ENCODE measurements at places on chromosomes 11 and 22.

DNA sequence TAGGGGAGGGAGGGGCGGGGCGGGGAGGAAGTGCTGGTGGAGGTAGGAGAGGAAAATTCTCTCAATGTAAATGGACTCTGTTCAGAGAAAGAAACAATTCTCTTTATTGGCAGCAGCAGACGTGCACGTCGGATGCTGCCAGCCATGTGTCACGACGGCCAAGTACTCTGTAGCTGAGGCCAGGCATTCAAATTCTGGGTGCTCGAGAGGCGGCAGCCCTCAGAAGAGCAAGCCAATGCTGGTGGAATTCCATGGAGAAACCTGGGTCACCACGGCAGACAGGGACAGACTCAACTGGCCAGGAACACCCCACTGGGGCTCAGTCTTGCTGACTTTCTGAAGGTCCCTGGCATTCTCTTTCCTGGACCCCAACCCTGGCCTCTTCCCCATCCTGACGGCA is 90.8 kb downstream of the ABTB2 start:
- no peak for DNase-seq

GRCh38 chr22:37119872-37120271 is 10.4 kb upstream of the TMPRSS6 start:
- DNase-seq = no peak

- DNase-seq = no peak
Measured at GRCh38 chr22:30324014-30324730, 2.6 kb downstream of the TBC1D10A start.

- no peak for DNase-seq
Measured at GRCh38 chr11:128206461-128206860, 380.9 kb downstream of the ETS1 start.

DNA sequence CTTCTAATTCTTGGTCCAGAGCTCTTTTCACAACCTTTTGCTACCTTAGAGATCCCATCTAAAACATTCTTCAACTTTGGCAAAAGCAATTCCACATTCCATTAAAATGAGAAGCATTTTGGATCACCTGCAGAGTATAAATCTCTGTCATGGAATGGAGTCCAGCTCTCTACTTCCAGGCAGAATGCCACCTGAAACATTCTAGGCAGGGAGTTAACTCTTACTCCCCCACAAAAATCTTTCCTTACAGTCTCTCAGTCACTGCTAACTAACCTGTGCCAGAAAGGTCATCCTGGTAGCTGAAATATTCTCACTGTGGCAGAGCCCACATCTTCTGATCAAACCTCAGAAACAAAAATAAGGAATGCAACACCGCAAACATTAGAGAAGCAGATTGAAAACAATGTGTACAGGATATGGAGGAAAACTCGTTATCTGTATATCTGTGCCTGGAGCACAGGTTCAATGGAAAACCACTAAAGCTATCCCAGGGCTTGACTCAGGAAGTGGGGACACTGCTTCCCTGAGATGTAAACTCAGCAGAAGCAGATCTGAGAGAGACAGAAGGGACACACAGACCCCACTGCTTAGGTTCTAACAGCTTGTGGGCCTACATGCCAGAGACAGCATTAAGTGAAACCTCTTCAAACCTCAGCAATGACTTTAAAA is 78.9 kb downstream of the KCNC1 start:
- no peak for DNase-seq

DNA sequence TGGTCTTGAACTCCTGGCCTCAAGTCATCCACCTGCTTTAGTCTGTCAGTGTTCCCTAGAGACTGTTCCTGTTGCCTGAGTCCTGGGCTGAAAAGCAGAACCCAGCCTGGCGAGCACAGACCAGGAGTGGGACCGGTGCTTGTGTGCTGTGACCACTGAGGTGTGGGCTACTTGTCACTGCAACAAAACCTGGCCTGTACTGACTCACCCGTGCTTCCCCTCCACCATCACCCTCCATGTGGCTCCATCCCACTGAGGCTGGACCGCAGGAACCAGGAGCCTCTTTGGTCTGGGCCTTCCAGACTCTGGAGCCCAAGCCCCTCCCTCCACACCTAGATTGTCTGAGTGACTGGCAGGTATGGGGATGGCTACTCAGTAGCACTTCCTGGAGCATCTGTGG is 8.6 kb downstream of the MCAT start:
- DNase-seq = no peak

DNA sequence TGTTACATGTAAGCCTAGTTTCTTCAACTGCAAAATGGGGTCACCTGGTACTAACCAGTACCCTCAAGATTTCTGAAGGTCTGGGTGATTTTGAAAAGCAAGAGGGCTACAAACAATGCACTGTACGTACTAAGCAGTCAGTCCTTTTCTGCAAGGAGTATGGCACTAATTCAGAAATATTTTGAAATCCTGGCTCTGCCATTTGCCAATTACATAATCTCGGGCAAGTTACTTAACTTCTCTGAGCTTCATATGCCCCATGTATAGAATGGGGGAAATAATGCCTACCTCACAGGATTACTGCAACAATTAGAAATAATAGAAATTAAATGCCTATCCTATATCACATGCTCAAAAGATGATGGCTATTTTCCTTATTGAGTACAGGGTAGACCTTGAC is 60.7 kb upstream of the CCDC89 start:
- DNase-seq = no peak

Data from activated T-helper 1 cell treated with Interleukin-2 at 50 U/mL for 16 hours (primary cell).